Muscle of leg (tissue), 16 donors: ENCODE measurements at places on chromosomes 6 and 20. TPM values are rescaled to one million over a fixed set of nuclear protein-coding genes. Genes with fewer than 3 reads are reported as not detected.
A peak's percentile ranks its signal among the peaks of the same experiment; 100 is the strongest.

LRRC73 gene
- polyA plus RNA-seq = 0.24 TPM

HLA-DMB gene
- 5.1 TPM for polyA plus RNA-seq

DNA sequence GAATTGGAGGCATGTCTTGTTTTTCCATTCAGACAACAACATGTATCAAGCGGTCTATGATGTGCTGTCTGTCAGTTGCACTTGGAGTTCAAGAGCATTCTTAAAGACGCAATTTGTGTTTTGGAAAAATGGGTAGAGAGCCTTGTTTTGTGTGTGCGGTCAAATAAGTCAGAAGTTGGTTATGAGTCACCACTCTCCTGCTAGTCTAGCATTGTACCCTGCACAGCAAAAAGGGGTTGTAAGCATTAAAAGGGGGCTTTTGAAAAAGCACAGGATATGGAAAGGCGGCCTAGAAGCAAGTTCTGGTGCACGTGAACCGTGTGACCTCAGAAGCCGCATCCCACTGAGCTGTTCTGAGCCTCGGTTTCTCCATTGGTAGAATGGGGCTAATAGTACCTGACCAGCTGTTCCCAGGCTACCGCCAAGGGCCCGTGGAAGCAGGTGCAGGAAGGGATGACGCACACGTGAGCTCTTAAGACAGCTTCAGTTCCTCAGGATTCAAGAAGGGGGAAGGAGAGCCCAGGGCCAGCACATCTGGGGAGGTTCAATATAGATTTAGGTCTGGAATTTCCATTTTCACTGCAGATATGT is 61.6 kb upstream of the SNX9 start:
- no peak overlapping the region for H3K4me3 ChIP-seq
- peaks cover 4% of the 10 kb centered on the region for H3K27me3 ChIP-seq
- H3K4me1 ChIP-seq = peaks cover 39% of the 10 kb centered on the region
- no peak for DNase-seq
- no peaks in the 10 kb centered on the region for H3K36me3 ChIP-seq

GRCh38 chr6:36269834-36270705 is at the start of gene PNPLA1:
Gene PNPLA1, plus strand, starts transcription at chr6:36270060. Its CDS starts 400 bp downstream, at chr6:36270460.
- H3K36me3 ChIP-seq = no peaks in the 10 kb centered on the region
- peaks cover 23% of the 10 kb centered on the region for H3K27me3 ChIP-seq
- H3K4me1 ChIP-seq = no peaks in the 10 kb centered on the region
- H3K4me3 ChIP-seq = no peak within 1 kb of the TSS
- no peak for DNase-seq
- no peak within 1 kb of the TSS for H3K27ac ChIP-seq

GRCh38 chr6:20921578-20921977 is 387.3 kb downstream of the CDKAL1 start:
- H3K4me1 ChIP-seq = no peaks in the 10 kb centered on the region
- no peaks in the 10 kb centered on the region for H3K36me3 ChIP-seq
- DNase-seq = peak; percentile 19
- H3K27ac ChIP-seq = no peak overlapping the region

DNA sequence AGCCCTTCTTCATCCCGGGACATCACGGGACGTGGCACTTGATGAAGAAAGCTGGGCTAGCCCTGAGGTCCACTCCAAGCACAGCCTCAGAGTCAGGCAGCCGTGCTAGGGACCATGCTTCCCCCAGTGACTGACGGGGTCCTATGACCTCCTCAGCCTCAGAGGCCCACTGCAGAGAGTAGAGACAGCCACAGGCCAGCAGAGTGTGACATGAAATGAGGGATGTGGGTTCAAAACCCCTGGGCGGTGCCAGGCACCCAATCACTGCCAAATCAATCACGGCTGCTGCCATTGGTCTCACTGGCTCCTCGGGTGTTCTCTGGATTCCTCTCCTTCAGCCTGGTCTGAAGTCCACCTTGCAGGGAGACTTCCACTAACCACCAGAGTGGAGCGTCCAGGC is 197.7 kb upstream of the CDH4 start:
- no peak for DNase-seq
- peaks cover 34% of the 10 kb centered on the region for H3K4me1 ChIP-seq
- H3K36me3 ChIP-seq = no peaks in the 10 kb centered on the region
- no peak overlapping the region for H3K4me3 ChIP-seq
- H3K27me3 ChIP-seq = peaks cover 2% of the 10 kb centered on the region

DNA sequence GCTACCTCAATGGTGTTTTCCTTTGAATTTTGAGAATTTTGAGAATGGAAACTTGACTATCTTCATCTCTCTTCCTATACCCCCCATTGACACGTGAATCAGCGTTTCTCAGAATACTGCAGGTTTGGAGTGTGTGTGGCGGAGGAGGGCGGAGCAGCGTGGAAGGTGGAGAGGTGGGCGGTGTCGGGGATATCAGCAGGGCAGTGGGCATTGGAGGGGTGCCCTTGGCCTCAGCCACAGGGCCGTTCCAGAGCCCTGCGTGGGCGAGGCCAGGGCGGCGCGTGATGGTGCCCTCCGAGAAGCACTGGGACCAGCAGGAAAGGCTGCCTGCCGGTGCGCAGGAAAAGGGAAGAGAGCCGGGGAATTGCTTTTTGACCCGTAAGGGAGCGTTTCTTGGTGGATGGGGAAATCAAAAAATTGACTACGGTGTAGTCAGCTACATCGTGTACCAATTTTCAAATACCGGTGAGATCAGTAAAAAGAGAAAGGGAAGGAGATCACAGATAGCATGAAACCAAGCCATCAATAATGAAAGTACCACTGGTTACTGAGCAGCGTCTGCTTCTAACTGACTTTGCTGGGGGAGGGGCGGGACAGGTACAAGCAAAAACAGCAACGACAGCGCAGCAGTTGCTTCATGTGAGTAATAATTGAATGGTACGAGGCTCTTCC is 82.7 kb upstream of the DUSP22 start:
- no peak for DNase-seq
- no peak overlapping the region for H3K4me3 ChIP-seq
- H3K36me3 ChIP-seq = no peaks in the 10 kb centered on the region
- H3K27me3 ChIP-seq = peaks cover 21% of the 10 kb centered on the region
- H3K27ac ChIP-seq = no peak overlapping the region

DNA sequence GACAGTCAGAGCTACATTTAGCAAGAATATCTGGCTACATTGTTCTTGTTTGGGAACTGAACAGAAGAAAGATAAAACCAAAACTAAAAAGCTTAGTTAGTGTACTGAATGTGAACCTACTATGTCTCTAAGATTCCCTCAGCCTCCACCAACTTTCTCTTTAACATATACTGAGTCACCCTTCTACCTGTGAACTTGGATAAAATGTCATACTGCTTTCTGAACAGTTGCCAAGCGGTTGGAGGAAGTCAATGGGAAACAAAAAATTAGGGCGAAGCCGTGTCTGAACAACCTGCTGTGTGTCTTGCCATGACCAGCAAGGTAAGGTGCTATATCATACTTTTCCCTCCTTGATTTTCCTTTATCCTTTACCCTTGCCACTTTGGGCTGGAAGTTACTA is 243.5 kb downstream of the BTBD9 start:
- no peaks in the 10 kb centered on the region for H3K27me3 ChIP-seq
- H3K27ac ChIP-seq = no peak overlapping the region
- no peaks in the 10 kb centered on the region for H3K4me1 ChIP-seq
- no peak for DNase-seq
- H3K4me3 ChIP-seq = no peak overlapping the region
